ENCODE measurements at places on chromosomes 13 and 19. TPM values are rescaled to one million over a fixed set of nuclear protein-coding genes. Genes with fewer than 3 reads are reported as not detected.

GRCh38 chr13:111390522-111391270 lies 70.3 kb downstream of the TEX29 start:
- no peak for DNase-seq

GRCh38 chr19:49071860-49072547 lies 495 bp downstream of the KCNA7 start:
- DNase-seq: no peak

- DNase-seq: no peak
Observed at GRCh38 chr19:30857966-30858490, 485.8 kb downstream of the ZNF536 start.

DNA sequence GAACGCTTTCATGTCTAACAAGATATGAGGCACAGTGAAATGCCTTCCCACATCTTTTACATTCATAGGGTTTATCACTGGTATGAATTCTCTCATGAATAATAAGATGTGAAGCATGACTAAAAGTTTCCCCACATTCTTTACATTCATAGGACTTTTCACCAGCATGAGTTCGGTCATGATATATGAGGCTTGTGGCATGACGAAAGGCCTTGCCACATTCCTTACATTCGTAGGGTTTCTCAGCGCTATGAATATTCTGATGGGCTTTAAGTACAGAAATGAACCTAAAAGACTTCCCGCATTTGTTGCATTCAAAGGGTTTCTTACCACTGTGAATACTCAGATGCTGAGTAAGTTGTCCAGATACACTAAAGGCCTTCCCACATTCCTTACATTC lies 21.3 kb downstream of the ZNF607 start:
- DNase-seq: no peak

DNA sequence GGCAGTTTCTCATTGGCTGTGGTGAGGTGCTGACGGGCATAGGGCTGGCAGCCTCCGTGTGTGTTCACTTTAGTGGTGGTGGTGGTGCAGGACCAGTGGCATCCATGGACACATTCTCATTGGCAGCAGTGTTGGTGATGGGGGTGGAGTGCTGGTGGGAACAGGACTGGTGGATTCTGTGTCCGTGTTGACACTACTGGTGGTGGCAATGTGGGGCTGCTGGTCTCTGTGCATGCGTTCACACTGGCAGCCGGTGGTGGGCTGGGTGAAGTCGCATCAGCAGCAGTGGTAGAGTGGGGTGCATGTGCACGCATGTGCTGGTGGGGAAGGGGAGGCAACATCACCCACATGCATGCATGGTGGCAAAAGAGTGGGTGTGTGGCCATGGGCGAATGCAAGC lies 1471.4 kb upstream of the PCDH20 start:
- DNase-seq: no peak

DNA sequence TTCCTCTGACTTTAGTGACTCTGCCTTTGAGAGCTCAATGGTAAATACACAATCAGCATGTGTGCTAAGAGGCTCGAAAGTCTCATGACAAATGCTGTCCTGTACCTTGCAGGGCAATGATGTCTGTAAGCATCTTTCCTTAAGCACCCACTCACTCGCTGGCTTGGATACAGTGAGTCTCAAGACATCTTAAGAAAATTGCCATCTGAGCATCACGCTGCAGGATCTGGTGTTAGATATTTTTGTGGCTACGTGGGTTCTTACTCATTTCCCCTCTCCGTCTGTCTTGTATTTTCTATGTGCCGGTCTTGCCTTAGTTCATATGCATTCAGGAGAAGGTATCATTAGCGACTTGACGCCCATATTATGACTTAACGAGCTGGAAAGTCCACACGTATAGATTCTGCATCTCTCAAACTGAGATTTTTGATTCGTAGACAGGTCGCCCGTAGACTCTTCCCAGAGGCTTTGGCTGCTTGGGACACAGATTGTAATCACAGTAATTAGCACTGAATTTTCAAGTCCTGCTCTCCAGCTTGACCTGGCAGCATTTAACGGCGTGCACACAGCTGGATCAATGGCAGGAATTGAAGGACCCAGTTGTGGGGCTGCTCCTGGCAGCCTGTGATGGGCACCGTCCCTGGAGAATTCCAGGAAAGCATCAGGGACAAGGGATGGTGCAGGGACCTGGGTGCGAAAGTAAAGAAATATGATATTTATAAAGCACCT lies 231.2 kb downstream of the ZIC5 start:
- DNase-seq: no peak

GRCh38 chr13:22740264-22740663 lies 440.5 kb upstream of the SGCG start:
- DNase-seq: no peak

- DNase-seq: no peak
Observed at GRCh38 chr19:48746738-48747575, at the start of gene IZUMO1. Gene IZUMO1 (minus strand): TSS chr19:48746909. CDS start chr19:48745859, 1,050 bp downstream.

- DNase-seq: no peak
Observed at GRCh38 chr13:63287926-63288325, 1872.3 kb upstream of the PCDH20 start.

DNA sequence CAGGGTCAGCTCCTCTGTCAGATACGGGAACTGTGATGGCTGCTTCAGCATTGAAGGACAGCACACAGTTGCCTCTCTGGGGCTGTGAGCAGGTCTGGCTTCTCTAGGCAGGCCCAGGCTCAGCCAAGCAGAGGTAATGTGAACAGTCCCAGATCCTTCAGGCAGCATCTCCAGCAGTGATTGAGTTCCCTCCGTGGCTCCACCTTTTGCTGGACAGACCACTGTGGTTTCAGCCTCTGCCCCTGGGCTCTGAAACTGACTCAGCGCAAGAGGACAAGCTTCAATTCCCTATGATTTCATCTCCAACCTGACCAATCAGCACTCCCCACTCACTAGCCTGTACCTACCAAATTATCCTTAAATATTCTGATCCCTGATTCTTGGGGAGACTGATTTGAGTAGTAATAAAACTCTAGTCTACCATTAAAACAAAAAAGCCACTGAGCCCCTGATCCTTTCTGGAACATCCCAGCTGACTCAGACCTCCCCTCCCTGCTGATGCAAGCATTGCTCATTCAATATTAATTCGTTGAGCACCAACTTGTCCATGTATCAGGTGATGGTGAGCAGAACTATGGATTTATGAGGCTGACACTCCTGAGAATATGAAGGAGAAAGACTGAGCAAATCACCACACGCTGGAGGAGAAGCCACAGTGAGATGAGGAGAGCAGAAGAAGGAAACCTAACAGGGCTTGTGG lies 16.7 kb downstream of the GSX1 start:
- DNase-seq: no peak

DNA sequence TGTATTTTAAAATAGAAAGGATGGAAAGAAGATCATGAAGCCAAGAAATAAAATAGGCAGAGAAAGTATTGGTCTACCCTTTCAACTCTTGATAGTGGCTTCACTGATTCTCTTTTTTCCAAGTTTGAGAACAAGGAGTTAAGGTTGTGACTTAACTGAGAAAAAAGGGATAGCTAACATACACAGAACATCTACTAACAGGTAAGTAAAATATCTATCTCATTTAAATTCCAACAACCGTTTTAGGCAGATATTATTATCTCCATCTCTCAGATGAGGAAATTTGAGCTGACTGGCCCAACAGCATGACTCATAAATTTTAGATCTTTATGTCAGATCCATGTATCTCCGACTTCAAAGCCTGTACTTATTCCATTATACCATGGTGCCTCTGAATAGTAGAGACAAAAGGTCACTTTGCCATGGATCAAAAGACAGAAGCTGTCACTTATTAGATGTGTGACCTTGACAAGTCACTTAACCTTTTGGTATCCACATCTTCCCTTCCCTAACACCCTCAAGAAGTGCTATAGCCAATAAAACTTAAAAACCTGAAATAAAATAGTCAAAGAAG lies 152.1 kb downstream of the DACH1 start:
- no peak for DNase-seq

DNA sequence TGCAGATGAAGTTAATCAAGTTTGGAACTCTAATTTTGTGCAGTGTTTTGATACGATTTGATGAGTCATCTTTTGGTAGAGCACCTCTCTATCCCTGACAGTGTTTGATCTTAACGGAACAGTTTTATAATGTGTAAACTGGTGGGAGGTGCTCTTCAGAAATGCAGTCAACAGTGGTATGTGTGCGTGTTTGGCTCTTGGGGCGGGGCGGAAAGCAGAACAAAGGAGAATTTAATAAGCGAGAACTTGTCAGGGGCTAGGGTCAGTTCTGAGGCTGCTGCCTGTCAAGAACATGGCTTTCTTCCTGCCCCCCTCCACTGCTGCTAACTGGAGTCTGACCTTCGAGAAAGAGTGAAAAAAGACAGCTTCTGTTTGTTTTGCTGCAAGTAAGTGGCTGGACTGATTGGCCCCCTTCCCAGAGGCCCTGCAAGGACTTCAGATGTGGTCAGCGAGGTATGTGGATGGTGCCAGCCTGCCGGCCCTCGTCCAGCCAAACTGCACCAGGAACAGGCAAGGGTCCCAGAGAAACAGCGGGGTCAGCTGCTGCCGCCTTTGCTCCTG lies 40.8 kb downstream of the BBC3 start:
- no peak for DNase-seq

- no peak for DNase-seq
Observed at GRCh38 chr13:42028113-42028799, 20.2 kb upstream of the DGKH start.

- DNase-seq: no peak
Observed at GRCh38 chr13:97588993-97589392, 155.0 kb downstream of the RAP2A start.

DNA sequence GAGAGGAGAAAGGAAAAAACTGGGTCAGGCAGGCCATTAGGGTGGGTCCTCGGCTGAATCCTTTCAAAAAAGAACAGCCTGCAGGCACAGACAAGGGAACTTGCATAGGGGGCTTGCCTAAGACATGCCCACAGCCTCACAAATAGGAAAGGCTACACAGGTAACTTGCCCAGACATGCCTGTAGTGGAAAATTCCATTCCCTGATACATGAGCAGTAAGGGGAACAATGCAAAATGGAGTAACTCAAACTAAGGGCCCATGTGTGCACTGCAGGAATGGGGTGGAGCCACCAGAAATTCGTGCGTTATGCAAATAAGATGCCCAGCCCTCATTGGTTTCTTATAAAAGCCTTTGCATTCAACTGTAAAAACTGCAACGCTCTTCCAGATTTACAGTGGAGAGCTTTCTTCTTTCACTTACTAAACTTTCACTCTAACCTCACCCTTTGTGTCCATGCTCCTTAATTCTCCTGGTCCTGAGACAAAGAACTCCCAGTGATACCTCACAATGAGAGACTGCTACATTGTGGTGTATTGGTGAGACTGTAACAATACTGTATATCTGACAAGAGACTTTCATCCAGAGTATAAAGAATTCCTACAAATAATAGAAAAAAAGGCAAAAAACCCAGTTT lies 59.5 kb upstream of the SLITRK1 start:
- DNase-seq: no peak

- DNase-seq: no peak
Observed at GRCh38 chr19:41871573-41872383, 5.3 kb upstream of the CD79A start.

GRCh38 chr13:97855570-97856303 lies 97.7 kb upstream of the IPO5 start:
- DNase-seq: peak; percentile 57

GRCh38 chr13:74867460-74867859 lies 614.5 kb downstream of the TBC1D4 start:
- DNase-seq: no peak

GRCh38 chr19:46909356-46909755 lies 48.6 kb downstream of the ARHGAP35 start:
- DNase-seq: no peak

DNA sequence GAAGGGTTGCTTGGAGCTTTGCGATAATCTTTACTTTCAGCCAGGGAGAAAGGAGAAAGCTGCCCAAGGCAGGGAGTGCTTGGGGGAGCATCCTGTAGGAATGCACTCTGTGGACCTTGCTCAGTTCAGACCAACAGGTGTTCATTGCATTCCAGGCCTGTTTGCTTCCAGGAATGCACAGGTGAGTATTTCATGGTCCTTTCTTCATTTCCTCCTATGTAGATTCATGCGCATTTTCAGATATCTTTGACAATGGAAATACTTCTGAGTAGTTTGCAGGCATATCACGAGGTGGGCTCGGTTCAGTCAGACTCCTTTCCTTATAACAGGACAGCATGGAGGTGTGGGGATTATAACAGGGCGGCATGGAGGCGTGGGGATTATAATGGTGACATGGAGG lies 254.8 kb downstream of the FGF9 start:
- DNase-seq: no peak

GRCh38 chr13:79096099-79096498 lies 310.0 kb downstream of the RBM26 start:
- no peak for DNase-seq

GRCh38 chr13:35768073-35768472 lies 291.6 kb upstream of the MAB21L1 start:
- DNase-seq: no peak

DNA sequence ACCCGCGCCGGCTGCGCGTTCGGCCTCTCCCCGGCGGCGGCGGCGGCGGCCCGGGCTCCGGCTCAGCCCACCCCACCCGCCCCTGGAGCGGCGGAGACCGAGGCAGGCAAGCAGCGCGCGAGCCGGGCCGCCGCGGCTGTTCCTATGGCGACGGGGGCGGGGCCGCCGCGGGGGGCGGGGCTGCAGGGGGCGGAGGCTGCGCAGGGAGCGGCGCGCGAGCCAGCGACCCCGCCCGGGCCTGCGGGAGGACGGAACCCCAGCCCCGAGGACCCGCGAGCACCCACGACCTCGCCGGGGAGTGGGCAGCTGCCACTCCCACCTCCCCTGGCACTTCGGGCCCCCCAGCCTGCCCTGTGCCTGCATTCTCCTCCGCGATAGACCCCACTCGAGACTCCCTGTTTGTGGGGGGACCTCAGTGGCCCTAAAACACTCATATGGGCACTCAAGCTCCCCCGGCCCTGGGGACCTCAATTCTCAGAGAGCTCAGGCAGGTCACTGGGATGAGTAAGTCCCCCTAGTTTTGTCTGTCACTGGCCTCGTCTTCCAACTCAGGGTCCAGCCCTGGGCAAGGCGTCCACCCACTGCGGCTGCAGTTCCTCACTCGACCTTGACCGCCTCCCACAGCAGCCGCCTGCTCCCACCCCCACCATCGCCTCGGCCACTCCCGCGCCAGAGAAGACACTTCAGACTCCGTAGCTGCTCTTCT lies at the start of gene CTXN1:
Gene CTXN1, minus strand, starts transcription at position 115 of the 706 bp plus-strand sequence. CDS start 597 bp downstream, outside the sequence.
- no peak for DNase-seq

GRCh38 chr13:43986421-43986981 lies 106.8 kb downstream of the LACC1 start:
- DNase-seq: no peak

The NKG7 gene
- polyA plus RNA-seq: 2.3 TPM

The AMH gene
- polyA plus RNA-seq: 2.5 TPM

The CCDC194 gene
- polyA plus RNA-seq: 0.57 TPM

The UPF1 gene
- polyA plus RNA-seq: 44.9 TPM

The ADAT3 gene
- 5.2 TPM for polyA plus RNA-seq

The CATSPERD gene
- polyA plus RNA-seq: not detected

The OVOL3 gene
- not detected for polyA plus RNA-seq

The KCNC3 gene
- 42.2 TPM for polyA plus RNA-seq

The KIR2DL1 gene
- polyA plus RNA-seq: not detected

The TPP2 gene
- polyA plus RNA-seq: 67.4 TPM

The FAM83E gene
- 0.79 TPM for polyA plus RNA-seq

The CEACAM20 gene
- polyA plus RNA-seq: not detected

The NHLRC3 gene
- polyA plus RNA-seq: 42.6 TPM

The ZNF763 gene
- 11.9 TPM for polyA plus RNA-seq
